ENCODE measurements at places on chromosomes 12 and 14. TPM values are rescaled to one million over a fixed set of nuclear protein-coding genes. Genes with fewer than 3 reads are reported as not detected.

PTPRB gene
- 1.0 TPM for total RNA-seq

AHNAK2 gene
- total RNA-seq, result 221 TPM

SDSL gene
- total RNA-seq, result 27.0 TPM

DACT1 gene
- 0.78 TPM for total RNA-seq

BDKRB1 gene
- 0.58 TPM for total RNA-seq

RPL10L gene
- total RNA-seq, result not detected

BIN2 gene
- total RNA-seq, result 0.11 TPM

RALGAPA1 gene
- 9.6 TPM for total RNA-seq

LMBR1L gene
- 16.3 TPM for total RNA-seq

CCDC175 gene
- total RNA-seq, result not detected

CLEC6A gene
- not detected for total RNA-seq

OVCH1 gene
- not detected for total RNA-seq

KRT2 gene
- total RNA-seq, result not detected

PTPRQ gene
- total RNA-seq, result 0.03 TPM

CORO1C gene
- total RNA-seq, result 182 TPM

OTX2 gene
- not detected for total RNA-seq

TAS2R42 gene
- not detected for total RNA-seq

PTPRO gene
- 0.08 TPM for total RNA-seq

TSPAN9 gene
- total RNA-seq, result 21.4 TPM

CIDEB gene
- total RNA-seq, result 0.14 TPM

POLR3B gene
- 6.0 TPM for total RNA-seq

PRPH gene
- 0.83 TPM for total RNA-seq

MUCL1 gene
- total RNA-seq, result not detected

TAS2R46 gene
- total RNA-seq, result not detected

METTL1 gene
- total RNA-seq, result 56.8 TPM

VTI1B gene
- 87.8 TPM for total RNA-seq

TAS2R20 gene
- not detected for total RNA-seq

GALNT8 gene
- not detected for total RNA-seq

IL23A gene
- total RNA-seq, result 0.84 TPM

KLRC2 gene
- total RNA-seq, result 1.5 TPM

DAO gene
- total RNA-seq, result not detected

SOAT2 gene
- total RNA-seq, result 0.26 TPM

CEP170B gene
- total RNA-seq, result 22.1 TPM

HPD gene
- total RNA-seq, result 1.5 TPM

SLC25A21 gene
- 0.89 TPM for total RNA-seq

CCNB1IP1 gene
- 58.5 TPM for total RNA-seq

KIAA0586 gene
- 9.9 TPM for total RNA-seq

GLT1D1 gene
- not detected for total RNA-seq

TMEM179 gene
- 0.10 TPM for total RNA-seq

TBC1D30 gene
- total RNA-seq, result 2.5 TPM

ZNF641 gene
- 7.8 TPM for total RNA-seq

GARIN6 gene
- not detected for total RNA-seq

MMAB gene
- 27.9 TPM for total RNA-seq

RNASE3 gene
- not detected for total RNA-seq

MYH7 gene
- not detected for total RNA-seq

SUDS3 gene
- total RNA-seq, result 14.1 TPM

DIP2B gene
- total RNA-seq, result 15.6 TPM

LAG3 gene
- total RNA-seq, result 0.47 TPM

GAS2L3 gene
- 8.3 TPM for total RNA-seq

RAPGEF3 gene
- 1.2 TPM for total RNA-seq

Data from A549 treated with DMSO at 1 μM for 4 hours (cell line).